ENCODE measurements at places on chromosomes 6 and 20.

DNA sequence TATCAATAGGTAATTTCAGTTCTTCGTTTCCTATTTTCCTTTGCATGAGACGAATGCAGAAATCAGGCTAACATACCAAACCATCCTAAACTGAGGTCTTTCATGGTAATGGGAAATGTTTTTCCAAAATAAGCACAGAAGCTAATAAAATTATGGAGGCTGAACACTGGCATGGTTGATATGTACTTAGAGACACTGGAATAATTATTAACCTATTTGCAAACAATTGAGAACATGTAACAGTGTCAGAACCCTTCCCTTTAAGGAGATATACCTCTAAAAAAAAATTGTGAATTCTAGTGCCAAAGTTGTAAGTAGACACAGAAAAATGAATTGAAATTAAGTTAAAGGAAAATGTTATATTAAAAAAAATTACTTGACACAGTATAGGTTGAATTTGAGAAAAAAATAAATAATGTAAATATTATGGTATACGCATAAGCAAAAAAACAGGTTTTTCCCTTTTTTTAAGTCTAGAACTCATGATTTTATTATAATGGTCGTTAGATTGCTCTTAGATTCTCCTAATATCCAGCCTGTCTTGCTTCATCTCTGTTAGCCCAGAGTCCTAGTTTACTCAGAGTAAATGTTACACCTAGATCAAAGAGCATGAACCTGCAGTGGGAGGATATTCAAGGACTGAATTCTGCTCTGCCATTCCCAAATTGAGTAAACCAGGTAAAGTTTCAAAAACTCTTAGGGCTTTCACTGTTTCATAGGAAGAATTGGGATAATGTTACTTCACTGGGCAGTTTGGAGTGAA lies 1.7 kb downstream of the SLC17A2 start:
- DNase-seq, result no peak

GRCh38 chr6:157316871-157317814 lies 6.2 kb downstream of the TMEM242 start:
- DNase-seq, result no peak

DNA sequence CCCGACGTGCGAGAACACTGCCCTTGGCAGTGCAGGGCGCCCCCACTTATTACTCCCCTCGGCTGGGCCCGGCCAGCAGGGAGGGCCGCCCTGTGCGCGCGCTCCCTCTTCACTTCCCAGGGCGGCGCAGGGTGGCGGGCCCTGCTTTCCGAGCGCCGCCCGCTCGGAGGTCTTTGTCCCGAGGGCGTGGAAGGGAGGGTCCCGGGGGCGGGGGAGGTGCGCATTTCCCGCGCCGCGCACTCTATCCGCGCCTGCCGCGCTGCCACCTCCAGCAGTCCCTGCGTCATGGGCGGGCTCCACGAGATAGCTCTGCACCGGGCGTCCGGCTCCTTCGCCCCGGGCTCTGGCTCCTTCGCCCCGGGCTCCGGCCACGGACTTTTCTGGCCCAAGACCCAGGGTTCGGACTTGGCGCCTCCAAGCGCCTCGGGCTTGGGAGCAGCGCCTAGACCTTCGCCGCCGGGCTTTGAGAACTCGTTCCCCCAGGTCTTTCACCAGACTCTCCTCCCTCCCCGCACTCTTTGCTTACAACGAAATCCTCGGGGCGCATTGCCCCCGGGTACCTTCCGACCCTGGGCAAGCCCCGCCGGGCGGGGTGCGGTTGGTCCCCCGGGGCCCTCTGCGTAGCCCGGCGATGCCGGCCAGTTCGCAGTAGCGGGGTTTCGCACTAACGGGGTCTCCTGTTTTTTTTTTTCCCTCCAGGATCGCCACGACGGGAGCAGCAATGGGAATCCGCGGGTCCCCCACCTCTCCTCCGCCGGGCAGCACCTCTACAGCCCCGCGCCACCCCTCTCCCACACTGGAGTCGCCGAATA lies 1.6 kb downstream of the TFAP2C start:
- DNase-seq, result no peak

- DNase-seq, result no peak
These were observed 19.7 kb downstream of the SLC22A16 start for GRCh38 chr6:110456694-110457093.

GRCh38 chr20:13299401-13299800 lies 78.3 kb downstream of the ISM1 start:
- no peak for DNase-seq

DNA sequence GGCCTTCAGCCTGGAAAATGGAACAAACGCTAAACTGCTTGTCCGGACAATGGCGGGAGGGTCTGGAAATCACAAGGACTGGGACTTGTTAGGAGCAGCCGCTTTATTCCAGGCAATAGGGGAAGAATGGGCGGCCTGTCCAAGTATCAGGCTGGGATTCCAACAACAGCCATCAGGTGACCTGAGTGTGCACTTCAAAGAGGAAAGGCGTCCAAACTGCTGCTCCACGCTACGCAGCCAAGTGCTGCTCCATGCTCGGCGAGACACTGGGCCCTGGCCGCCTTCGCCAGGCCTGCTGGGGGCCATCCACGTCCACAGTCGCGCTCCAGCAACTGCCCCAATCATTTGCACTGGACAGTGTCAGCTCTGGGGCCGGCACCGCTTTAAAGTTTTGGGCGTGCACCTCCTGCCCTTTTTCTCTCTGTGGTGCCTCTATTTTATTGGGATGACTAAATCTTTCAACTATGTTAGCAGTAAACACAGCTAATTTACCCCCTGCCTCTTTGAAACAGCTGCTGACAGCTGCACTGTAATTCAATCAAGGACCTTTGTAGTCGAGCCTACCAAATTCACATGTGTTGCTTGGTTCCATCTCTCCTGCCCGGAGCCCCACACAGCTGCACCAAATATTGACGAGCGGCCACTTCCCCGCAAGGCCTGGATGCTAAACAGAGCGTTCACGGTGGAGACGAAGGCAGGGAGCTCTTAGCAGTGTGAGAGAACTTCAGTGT lies 98.3 kb downstream of the BMP7 start:
- DNase-seq, result no peak

GRCh38 chr20:35339007-35339406 lies 46.8 kb upstream of the FAM83C start:
- DNase-seq, result no peak

DNA sequence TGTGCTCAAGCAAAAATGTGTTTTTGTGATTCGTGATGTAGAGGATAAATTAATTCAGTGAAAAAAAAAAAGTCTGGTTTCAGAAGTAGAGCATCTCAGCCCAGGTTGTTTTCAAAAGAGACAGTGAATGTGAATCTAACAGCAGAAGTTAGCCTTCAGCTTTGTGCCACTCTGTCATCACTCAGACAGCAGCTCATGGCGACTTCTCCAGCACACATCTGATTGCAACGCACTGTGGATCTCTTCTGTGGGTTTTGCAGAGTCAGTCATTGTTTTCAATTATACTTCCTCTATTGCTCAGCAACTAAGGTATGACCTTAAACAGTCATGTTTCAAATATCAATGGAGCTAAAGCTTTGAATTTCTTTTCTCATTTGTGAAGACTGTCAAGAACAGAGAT lies 335.5 kb upstream of the POU3F2 start:
- DNase-seq, result no peak

Data from hypothalamus (tissue), 51 donors.